ENCODE measurements at places on chromosomes 5 and 9.

DNA sequence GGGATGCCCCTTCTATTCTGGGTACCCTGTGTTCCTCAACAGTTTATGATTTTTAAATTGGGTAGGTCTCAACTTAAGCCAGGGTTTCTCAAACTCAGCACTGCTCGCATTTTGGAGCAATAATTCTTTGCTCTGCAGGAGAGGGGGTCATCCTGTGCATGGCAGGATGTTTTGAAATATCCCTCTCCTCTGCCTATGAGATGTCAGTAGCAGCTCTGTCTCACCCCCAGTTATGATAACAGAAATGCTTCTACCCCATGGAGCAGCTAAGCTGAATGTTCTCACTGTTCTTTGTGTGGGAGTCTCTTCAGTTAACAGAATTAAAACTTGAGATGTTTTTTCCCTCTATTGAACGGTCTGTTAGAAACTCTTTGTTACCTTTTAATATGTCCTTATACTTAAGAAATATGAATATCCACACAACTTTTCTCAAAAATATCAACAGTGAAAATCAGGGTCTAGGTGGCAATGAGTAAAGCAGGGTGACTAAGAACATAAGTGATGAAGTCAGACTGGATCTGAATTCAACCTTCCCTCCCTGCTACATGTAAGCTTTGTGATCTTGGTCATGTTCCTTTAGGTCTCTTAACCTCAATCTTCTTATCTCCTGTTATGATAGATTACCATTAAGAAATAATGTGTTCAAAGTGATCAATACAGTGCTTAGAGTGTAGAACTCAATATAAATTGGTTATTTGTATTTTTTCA is 89.0 kb downstream of the CAMK4 start:
- no peak for DNase-seq

- no peak for DNase-seq
Observed at GRCh38 chr5:166961913-166962312, 1329.5 kb upstream of the WWC1 start.

DNA sequence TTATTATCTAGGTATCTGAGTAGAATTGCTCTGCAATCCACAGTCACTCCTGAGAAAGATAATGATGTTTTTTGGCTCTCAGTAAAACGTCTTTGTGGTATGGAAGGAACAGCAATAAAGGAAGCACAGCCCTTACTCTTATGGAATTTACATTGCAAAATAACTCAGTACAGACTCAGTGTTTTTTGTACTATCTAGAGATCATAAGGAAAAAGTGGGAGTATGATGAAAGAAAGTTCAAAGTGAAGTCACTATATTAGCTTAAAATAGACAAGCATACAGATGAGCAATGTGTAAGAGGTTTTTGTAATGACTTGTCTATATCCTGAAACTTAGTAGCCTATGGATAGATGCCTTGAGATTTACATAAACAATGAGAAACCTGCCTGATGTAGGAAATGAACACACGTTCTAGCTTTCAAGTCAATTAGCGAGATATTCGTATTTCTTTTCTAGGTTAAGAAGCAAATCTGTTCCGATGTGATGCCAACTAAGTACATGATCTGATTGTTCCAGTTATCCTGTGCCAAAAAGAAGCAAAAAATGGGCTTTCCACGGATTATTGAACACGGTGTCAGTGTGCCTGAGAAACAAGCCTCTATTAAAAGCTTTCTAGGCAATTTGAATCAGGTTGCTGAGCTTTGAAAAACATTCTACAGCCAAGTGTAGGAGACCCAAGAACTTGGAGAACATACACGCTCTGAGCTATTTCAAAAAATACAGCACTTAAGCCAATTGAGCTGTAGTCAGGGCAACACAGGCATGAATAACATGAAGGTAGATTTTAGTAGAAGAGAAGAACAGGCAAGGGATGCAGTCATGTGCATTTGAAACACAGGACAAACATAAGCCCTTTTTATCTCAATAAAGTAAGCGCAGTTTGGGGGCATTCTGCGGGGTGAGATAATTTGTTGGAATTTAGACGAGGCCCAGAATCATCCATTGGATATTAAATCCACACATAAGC is 86.3 kb upstream of the TAF11L2 start:
- DNase-seq, result no peak

- no peak for DNase-seq
Observed at GRCh38 chr5:89072842-89073672, 190.1 kb upstream of the MEF2C start.

GRCh38 chr5:43753069-43753468 is 150.1 kb downstream of the NNT start:
- DNase-seq, result no peak

DNA sequence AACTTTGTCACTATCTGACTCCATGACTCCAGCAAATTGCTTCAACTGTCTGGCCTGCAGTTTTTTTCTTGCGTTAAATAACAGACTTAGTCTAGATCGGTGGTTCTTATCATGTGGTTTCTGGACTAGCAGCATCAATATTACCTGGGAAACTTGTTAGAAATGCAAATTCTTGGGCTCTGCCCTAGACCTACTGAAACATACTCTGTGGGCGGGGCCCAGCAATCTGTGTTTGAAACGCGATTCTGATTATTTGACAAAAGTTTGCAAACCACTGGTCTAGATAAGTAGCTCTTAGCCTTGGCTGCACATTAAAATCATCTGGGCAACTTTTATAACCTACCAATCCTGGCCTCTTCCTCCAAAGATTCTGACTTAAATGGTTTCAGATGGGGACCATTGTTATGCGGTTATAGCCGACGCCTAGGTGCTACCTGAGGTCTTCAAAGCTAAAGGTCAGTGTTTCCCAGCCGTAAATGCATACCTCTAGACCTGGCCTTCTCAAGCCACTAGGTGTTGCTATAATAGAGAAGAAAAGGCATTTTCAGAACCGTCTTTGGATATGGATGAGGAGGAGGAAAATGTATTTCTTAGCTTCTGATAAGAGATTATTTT is 74.0 kb downstream of the C9orf85 start:
- DNase-seq, result no peak

DNA sequence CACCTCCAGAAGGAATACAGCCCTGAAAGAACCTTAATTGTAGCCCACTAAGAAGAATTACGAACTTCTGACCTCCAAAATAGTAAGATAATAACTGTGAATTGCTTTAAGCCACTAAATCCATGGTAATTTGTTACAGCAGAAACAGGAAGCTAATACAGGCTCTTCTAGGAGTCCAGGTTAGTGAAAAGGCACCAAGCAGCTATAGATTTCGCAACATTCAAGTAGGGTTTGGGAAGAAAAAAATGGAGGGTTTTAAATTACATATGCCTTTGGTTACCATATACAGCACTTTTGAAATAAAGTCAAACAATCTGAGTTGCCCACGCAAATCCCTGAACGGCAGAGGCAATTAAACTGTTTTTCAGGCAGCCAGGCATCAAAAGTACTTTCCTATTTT is 1.7 kb upstream of the ACTL7A start:
- no peak for DNase-seq

DNA sequence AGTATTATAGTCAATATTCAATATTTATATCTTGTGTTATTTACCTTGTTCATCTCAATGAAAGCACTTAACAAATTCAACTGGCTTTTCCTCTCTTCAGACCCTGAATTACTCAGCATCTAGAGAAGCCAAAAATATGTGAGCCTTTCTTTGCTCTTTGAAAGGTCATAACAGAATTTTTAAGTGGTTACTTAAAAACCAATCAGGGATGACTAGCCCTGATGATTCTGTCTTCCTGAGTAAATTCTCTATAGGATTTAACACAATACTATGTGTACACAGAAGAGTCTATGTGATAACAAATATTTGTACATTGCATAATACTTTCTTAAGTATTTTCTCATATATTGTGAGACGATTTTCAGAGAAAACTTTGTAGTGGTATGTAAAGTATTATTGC is 546.3 kb downstream of the MAT2B start:
- DNase-seq, result no peak

Data from NCI-H1105 (cell line).